ENCODE measurements at places on chromosomes 5 and 9.

DNA sequence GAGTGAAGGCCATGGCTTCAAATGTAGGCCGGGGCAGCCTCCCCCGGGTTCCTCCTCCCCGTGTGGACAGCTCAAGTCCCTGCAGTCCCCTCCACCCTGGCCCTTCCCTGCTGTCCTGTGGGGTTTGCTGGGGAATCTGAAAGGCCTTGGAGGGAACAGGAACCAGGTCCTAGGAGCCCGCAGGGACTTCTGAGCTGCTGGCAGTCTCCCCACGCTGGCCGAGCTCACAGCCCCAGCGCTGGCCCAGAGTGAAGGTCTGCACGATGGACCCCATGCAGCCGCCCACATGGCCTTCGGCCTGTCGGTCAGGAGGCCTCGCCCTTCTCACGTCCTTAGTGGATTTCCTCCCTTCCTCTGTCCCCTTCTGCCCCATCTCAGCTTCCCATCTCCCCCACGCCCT is 25.7 kb upstream of the NOTCH1 start:
- DNase-seq: no peak

- DNase-seq: no peak
Measured at GRCh38 chr9:95143591-95144561, 173.6 kb downstream of the FANCC start.

GRCh38 chr5:139295346-139296057 is 2.0 kb downstream of the MATR3 start:
- no peak for DNase-seq

GRCh38 chr5:81268521-81269196 is 32.7 kb upstream of the ZCCHC9 start:
- DNase-seq: peak; percentile 27

- no peak for DNase-seq
Measured at GRCh38 chr5:20032896-20033295, 44.9 kb upstream of the CDH18 start.

DNA sequence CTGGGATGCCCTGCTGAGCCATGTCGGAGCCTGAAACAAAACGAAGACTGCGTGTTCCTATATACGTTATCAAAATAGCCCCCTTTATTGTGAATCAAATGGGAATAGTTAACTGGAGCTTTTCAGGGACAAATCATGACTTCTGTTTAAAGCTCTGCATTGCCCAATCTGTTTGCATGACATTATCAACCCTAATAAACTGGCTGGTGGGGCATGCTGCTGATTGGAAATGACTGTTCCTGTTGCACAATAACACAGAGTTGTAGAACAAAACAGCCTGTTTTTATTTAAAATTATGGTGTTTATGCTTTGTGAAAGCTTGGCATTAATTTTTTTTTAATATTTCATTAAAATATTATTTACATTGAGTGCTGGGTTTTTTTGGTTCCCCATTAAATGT is 215.5 kb downstream of the TMEM167A start:
- DNase-seq: no peak

- DNase-seq: no peak
Measured at GRCh38 chr5:142166754-142167153, 58.2 kb downstream of the NDFIP1 start.

DNA sequence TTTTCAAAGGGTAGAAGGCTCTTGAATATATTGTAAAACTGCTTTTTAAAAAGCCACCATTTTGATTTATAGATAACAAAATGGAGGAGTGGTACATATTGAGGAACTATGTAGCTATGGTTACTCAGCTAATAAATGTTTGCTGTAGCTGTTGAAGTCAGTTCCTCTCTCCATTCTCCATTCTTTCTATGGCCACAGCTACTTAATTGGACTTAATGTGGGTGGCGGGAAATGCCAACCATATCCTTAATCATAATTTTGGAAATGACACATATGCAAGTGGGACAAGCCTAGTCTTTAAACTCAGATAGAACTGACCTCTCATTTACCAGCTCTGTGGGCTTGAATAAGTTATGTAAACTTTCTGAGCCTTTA is 10.6 kb downstream of the CDKN2A start:
- DNase-seq: no peak

- no peak for DNase-seq
Measured at GRCh38 chr9:129138476-129139232, 27.4 kb downstream of the PTPA start.

DNA sequence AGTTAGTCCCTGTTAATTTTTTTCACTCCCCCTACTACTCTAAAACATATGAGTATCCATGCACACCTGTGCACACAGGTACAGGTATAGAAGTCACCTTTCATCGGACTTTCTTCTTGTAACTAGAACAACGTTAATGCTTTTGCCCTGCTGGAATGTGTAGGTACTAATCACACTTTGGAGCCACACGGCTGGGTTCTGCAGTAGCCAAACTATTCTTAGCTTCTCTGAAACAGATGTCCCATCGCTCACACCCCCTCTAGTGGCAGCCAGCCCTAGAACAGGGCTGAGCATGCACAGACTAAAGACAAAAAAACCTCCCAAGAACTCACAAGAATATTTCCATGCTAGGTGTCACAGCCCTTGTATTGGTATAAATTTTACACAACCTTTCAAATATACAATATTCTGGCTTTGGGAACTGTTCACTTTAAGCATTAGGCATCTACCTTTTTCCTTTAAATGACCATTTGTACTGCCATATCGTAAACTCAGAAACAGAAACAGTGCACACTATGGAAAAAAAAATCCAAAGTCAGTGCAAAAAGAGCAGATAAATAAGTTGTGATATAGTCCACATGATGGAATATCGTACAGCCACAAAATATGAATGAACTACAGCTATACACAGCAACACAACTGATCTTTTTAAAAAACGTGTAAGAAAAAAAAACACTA is 64.0 kb downstream of the RETREG1 start:
- DNase-seq: peak; percentile 5

DNA sequence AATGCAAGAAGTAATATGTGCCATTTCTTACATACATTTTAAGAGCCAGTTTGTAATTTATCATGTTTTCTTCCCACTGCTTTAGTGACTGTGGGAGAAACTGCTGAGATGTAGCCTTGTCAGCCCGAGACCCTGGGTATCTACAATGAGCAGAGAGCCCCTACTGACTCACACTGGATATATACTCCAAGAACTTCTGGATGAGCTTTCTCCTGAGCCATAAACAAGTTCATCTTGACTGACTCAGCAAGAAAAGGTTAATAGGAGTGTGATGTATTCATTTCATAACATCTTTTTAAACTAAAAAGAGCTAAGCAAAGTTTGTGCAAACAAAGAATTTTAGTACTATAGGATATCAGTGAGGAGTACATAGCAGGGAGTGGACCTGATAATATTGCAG is 182.5 kb downstream of the EDIL3 start:
- DNase-seq: no peak

- no peak for DNase-seq
Measured at GRCh38 chr9:134294153-134295071, 31.8 kb upstream of the RXRA start.

DNA sequence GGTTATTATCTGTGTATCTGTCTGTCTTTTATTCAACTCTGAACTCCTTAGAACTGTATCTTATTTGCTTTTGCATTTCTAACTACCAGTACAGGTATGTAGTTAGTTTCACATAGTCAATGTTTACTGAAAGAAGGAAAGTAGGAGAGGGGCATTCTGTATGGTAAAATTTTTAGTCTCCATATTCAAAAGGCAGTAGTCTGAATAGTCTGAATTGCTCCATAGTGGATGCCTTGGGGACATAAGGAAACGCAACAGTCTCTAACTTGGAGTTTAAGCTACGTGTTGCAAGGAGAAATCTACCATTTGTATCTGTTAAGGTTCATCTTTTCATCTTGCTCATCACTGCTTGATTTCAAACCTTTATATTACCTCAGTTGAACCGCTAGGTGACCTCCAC is 26.2 kb downstream of the RASGRF2 start:
- no peak for DNase-seq

GRCh38 chr5:36360307-36360706 is 58.6 kb upstream of the RANBP3L start:
- no peak for DNase-seq

GRCh38 chr9:96161819-96162218 is 140.2 kb downstream of the HSD17B3 start:
- no peak for DNase-seq

Measured in pulmonary artery endothelial cell (primary cell).